ENCODE measurements at places on chromosomes 3 and 15.

DNA sequence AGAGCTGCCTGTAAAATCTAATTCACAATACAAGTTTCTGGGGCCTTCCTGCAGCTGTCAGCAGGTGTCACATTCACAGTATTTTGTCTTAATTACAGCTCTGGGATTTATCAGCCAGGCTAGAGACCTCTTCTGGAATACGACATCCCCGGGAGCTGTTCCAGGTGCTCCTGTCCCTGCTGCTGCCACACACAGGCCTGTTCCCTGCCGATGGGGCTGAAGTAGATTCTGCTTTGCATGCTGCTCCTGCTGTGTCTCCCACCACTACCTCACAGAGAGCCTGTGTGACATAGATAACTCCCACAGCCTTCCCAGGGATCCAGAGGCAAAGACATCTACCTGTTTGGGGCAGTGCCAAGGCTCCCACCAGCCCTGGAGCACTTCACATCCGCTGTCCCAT lies 20.4 kb downstream of the COLQ start:
- no peak for DNase-seq

DNA sequence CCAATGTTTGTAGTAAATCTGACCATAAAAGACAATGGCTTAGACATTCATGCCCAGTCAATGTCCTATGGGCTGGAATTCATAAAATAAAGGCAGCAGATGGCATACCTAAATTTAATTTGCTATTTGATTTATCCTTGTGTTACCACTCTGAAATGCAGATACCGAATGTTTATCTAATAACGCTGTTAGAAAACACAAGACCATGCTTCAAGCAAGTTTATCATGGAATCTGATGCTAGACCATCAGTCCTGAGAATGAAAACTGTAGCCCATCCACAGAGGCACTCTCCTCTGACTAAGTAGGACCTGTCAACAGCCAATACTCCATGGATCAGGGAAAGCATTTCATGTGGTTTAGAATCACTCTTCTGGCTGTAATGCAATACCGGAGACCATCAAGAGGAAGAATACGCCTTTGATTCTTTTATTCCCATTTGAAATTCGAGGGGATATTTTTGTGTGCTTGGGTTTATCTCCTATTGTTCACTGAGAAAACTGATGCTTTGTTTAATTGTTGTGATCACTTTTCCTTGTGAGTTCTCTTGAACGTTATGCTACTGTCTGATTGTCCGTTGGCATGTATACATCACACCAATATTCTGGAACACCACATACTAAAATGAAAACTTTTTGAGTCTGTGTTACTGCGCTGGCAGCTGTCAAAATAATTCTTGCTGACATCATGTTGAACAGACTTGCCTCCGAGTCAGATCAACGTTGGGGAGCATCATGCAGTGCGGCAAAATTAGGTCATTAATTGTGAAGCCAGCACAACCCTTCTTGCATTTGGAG lies 12.1 kb upstream of the CPB1 start:
- peak; percentile 49 for DNase-seq

- peak; percentile 66 for DNase-seq
These were observed 62.0 kb downstream of the TLE3 start for GRCh38 chr15:70035719-70036077.

DNA sequence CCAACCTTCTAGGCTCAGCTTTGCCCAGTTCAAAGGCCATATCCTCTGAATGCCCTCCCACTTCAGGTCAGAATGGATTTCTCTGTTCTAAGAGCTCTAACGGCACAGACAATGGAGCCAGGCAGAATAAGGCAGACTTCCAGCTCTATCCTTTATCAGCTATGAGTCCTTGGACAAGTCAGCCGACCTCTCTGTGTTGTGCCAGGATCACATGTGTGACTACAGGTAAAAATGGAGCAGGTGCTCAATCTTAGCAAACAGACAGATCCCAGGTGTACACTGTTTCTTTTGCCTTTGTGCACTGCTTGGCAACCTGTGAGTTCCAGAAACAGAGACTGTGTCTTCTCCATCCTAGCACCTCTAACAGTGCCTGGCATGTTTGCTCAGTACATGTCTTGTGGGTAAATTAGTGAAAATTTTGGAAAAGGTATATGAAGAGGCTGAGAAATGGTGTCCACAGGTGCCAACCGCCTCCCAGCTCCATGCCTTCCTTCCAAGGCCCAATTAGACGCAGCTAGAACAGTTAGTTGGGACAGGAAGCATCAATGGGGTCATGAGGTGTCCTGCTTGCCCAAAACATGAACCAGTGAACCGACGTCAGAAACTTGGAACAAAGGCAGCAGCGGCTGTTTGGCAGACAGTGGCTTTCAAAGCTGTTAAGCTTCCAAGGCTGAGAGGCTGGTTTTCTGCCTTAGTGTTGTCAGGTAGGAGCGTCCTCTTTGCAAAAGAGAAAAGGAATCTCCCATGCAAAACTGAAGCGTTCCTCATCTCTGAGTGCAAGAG lies 28.7 kb downstream of the TLE3 start:
- peak; percentile 29 for DNase-seq

DNA sequence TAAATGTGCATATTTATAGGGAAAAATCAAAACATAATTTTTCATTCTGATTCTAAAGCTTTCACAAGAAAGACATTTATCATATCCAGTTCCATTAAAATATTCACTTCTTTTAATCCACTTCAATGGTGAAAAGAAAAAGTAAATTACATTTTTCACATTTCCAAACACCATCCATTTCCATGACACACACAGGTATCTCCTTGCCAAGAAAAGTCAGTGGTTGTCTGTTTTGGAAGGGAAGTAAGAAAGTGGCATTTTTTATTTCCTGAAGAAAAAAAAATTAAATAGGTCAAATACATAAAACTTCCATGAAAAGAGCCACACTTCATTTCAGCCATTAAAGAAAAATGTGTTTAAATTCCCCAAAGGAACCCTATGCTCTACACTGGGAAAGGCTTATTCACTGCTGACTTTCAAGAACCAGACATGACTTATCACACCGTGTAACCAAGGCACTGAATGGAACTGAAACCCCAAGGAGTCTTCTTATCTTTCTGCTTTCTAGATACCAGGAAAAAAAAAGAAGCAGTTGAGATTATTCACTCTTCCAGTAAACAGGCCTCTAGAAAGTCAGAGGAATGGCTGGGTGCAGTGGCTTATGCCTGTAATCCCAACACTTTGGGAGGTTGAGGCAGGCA lies 44.5 kb downstream of the OSBPL10 start:
- DNase-seq, result no peak

DNA sequence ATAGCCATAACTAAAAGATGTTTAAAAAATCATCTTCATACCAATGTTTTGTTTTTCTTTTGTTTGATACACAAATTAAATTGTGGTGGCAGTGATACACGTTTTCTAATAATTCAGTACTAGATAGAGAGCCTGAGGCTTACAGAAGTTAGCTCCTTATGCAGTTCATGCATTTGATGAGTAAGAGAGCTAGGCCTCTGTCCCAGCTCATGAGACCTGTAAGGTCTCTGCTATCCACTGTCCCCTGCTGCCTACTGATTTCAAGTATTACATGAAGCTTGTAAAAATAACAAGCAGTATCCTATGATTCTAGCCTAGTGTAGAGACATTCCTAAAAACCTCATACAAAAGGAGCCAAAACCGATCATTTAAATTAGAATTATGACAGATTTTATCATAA lies 144.5 kb downstream of the MBNL1 start:
- no peak for DNase-seq

DNA sequence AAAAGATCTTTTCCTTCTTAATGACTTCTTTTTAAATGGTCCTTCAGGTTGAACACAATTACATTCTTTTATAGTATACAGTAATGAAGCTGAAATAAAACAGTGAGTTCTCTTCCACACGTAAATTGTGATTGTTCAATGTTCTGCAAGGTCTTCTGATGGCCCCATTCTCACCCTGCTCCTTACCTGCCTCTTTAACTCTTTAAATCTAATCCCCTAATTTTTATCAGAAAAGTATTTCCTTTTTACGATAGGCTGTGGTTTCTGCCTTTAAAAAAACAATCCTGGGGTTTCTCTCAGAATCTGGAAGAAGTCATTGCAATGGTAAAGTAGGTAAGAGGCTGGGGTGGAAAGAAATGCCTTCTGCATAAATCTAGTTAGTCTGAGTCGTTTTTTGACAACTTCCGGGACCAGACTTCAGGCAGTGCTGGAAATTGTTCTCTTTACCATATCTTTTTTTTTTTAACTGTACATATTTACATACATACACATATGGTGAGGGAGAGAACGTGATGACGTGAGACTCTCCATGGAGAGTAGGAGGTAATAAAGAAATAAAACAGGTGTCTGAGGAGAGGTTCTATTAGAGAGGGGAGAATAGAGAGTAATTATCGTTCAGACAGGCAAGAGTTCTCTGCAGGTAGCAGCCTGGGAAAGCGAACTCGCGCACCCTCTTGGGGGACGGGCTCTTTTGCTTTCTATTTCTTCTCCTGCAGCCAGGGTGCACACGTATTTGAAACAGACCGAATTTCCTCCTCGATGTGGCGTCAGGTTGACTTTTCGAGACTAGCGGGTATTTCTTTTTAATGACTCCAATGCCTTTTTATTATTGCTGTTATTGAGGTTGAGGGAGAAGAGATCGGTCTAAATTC lies at the start of gene SIDT1:
TSS of gene SIDT1 (plus strand) at position 730 of the 872 bp plus-strand sequence. CDS start 467 bp downstream, outside the sequence.
- DNase-seq, result no peak

GRCh38 chr15:40032125-40032839 lies 6.7 kb downstream of the SRP14 start:
- DNase-seq, result peak; percentile 89

- DNase-seq, result no peak
These were observed 174.6 kb downstream of the ABHD5 start for GRCh38 chr3:43865351-43865750.

DNA sequence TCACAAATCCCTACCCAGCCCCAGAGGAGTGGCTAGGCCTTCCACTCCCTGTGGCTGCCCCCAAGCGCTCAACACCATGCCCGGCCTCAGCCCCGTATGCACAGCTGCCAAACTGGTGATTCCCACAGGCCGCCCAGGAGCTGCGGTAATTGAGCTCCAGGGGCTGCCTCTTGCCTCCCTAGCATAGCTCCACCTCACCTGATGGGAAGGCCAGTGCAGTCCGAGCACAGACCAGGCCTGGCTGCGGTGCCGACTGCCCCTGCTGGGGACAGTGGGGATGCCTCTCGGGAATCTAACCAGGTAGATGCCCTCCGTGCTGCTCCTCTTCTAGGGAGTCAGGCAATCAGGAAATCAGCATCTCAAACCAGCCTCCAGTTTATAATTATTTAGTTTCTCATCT lies 25.9 kb downstream of the SCN5A start:
- DNase-seq, result no peak

- DNase-seq, result peak; percentile 24
These were observed 156.2 kb downstream of the CLSTN2 start for GRCh38 chr3:140091143-140091542.

DNA sequence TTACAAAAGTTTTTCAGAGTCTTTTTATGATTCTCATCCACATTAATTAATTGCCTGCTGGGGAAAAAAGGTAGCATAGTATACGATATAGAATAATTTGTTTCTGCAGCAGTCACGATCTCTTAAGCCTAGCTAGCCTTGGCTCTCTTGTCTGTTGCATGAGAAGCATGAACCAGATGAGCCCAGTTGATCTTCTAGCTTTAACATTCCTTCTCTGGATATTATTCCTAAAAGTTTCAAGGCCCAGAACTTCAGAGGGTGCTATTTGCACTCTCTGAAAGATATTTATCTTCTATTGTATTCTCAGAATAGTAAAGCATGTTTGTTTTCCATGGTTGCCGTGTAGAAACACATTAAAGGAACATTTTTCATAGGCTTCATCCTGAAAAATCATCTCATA lies 69.3 kb downstream of the BTLA start:
- no peak for DNase-seq

DNA sequence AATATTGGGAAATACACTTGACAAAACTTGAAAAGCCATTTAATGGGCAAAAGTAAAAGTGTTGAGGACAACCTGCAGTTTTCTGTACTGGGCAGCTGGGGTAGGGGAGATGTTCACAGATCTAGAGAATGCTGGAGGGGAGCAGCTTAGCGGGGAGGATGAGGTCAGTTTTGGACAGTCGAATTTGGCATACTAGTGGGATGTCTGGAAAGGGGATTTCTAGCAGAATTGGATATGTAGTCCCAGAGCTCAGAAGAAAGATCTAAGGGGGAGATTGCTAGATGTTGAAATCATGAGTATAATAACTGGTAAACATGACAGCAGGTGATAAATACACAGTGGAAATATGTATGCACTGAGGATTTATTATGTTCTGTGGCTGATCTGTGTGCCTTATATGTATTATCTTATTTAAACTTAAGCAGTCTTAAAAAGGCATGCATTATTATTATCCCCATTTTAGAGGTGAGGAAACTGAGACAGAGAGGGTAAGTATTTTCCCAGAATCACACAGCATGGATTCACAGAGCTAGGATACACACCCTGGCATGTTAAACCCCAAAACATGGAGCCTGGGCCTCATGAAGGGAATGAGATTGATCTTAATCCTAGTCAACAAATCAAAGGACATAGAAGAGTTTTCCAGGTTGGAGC lies 42.7 kb downstream of the TLNRD1 start:
- no peak for DNase-seq
